Activated T-helper 2 cell treated with anti-CD3 and anti-CD28 coated beads, Interferon-gamma antibody, Interleukin-2, Interleukin-4, amounts not matched to agents 10 μg/mL and 5 μg/mL and 100 μg/mL, durations not matched to agents 14 hours and 24 hours and 36 hours (primary cell): ENCODE measurements at places on chromosomes 6 and 20.

GRCh38 chr20:57545927-57546662 is 14.8 kb upstream of the PCK1 start:
- no peak for DNase-seq
- peaks cover 9% of the 10 kb centered on the region for H3K27me3 ChIP-seq
- H3K4me3 ChIP-seq, result no peak overlapping the region
- H3K27ac ChIP-seq, result no peak overlapping the region
- H3K36me3 ChIP-seq, result no peaks in the 10 kb centered on the region
- peaks cover 2% of the 10 kb centered on the region for H3K4me1 ChIP-seq

- H3K36me3 ChIP-seq, result no peaks in the 10 kb centered on the region
- H3K4me1 ChIP-seq, result no peaks in the 10 kb centered on the region
- H3K27me3 ChIP-seq, result no peaks in the 10 kb centered on the region
- DNase-seq, result no peak
Observed at GRCh38 chr20:19048995-19049501, 163.4 kb upstream of the SLC24A3 start.

- H3K4me3 ChIP-seq, result no peak overlapping the region
- DNase-seq, result no peak
- H3K36me3 ChIP-seq, result no peaks in the 10 kb centered on the region
Observed at GRCh38 chr20:20205141-20205861, 153.0 kb downstream of the CFAP61 start.

DNA sequence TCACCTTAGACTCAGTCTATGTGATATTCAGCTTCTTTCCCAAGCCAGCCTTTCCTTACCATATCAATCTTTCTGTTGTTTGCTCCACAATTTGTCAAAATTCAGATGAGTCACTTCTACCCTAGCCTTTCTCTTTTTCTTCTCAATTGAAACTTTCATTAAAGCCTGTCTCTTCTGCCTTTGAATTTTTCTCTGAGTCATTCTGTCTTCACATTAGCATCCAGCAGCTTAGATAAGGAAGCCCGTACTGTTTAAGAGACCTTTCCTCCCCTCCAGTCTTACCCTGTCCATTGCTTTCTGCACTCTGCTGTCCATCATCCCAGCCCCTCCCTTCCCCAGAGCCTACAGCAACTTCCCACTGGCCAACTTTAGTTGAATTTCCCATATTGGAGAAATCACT is 34.9 kb upstream of the RALGAPA2 start:
- peaks cover 1% of the 10 kb centered on the region for H3K27me3 ChIP-seq
- H3K4me3 ChIP-seq, result no peak overlapping the region
- H3K4me1 ChIP-seq, result no peaks in the 10 kb centered on the region
- no peak overlapping the region for H3K27ac ChIP-seq
- DNase-seq, result no peak

- DNase-seq, result no peak
- H3K36me3 ChIP-seq, result peaks cover 11% of the 10 kb centered on the region
- H3K27me3 ChIP-seq, result peaks cover 3% of the 10 kb centered on the region
- H3K4me3 ChIP-seq, result no peak overlapping the region
Observed at GRCh38 chr6:131568726-131569125, 4.3 kb upstream of the ARG1 start.

- no peak for DNase-seq
- peaks cover 14% of the 10 kb centered on the region for H3K4me1 ChIP-seq
- no peak overlapping the region for H3K4me3 ChIP-seq
- H3K27me3 ChIP-seq, result no peaks in the 10 kb centered on the region
- H3K27ac ChIP-seq, result no peak overlapping the region
Observed at GRCh38 chr6:52522655-52523054, 54.2 kb downstream of the TRAM2 start.

DNA sequence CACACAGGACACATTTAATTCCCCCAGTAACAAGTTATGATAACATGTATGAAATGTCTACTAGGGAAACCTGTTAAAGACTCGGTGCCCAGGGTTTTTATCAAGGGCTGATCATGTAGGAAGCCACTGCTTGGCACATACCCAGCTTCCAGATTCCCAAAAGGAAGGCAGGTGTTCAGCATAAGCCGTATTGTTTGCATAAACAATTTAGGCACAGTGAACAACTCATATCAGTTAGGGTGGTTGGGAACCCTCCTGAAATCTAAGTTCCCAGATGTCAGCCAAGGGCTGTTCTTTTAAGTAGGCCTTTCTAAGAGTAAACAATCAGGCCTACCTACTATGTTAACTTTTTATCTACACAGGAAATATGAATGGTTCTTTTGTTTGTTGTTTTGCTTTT is 74.1 kb downstream of the ASXL1 start:
- DNase-seq, result no peak
- no peaks in the 10 kb centered on the region for H3K27me3 ChIP-seq
- H3K4me3 ChIP-seq, result no peak overlapping the region
- H3K4me1 ChIP-seq, result no peaks in the 10 kb centered on the region

- no peaks in the 10 kb centered on the region for H3K27me3 ChIP-seq
- peak overlapping the region; percentile 64 for H3K27ac ChIP-seq
- DNase-seq, result no peak
- H3K4me3 ChIP-seq, result no peak overlapping the region
- H3K4me1 ChIP-seq, result peaks cover 32% of the 10 kb centered on the region
Observed at GRCh38 chr20:10352934-10353824, 80.8 kb downstream of the MKKS start.

GRCh38 chr6:125481056-125481455 is 179.3 kb upstream of the HDDC2 start:
- no peaks in the 10 kb centered on the region for H3K36me3 ChIP-seq
- H3K27me3 ChIP-seq, result no peaks in the 10 kb centered on the region
- H3K4me3 ChIP-seq, result no peak overlapping the region
- no peaks in the 10 kb centered on the region for H3K4me1 ChIP-seq

DNA sequence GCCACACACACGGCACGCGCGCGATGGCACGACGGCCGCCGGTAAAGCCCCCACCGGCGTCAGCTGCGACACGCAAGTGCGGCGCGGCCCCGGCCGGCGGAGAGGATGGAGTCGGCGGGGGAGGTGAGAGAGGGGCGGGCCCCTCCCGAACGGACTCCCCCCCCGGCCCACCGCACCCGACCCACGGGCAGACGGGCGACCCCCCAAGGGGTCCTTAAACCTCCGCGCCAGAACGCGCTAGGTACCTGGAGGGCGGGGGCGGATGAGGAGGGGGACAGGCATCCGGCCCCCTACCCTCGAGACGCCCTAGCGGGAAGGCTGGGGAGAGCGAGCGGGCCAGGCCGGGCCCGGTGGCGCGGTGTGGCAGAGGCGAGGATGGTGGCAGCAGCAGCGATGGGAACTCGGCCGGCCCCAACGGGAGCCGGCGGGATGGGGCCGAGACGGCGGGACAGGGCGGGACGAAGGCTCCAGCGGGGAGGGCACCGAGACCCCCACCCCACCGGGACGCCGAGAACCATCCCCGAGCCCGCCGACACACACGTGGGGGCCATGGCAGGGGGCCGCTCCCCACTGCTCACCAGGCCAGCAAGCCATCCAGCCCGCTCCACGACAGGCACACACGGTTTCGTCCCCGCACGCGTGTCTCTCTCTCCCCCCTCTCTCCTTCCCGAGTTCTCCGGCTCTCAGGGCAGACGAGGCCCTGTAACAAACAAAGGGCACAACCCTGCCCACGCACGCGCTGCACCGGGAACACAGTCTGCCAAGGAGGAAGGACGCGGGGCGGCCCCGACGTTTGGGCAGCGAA is 1515.4 kb upstream of the DEFB115 start:
- no peaks in the 10 kb centered on the region for H3K4me1 ChIP-seq
- H3K4me3 ChIP-seq, result no peak overlapping the region
- peaks cover 5% of the 10 kb centered on the region for H3K36me3 ChIP-seq
- no peak overlapping the region for H3K27ac ChIP-seq

DNA sequence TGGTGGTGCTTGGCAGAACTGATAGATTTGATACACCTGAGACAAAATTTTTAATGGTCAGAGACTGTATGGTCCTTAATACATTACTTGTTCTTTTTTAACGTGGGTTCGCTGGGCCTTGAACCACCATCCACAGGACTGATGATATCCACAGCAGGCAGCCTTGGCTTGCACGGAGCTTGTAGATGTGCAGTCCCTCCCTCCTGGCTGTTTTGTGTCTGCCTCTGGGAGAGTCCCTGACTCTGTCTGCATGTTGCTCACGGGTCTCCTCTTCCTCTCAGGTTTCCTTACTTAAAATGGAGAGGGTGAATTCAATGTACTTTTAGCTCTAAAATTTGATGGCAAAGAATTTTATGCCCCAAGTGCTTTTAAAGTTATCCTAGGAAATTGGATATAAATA is 17.5 kb downstream of the KIF25 start:
- H3K27me3 ChIP-seq, result no peaks in the 10 kb centered on the region
- no peak overlapping the region for H3K27ac ChIP-seq

- H3K27me3 ChIP-seq, result peaks cover 29% of the 10 kb centered on the region
- H3K4me3 ChIP-seq, result no peak overlapping the region
- no peak overlapping the region for H3K27ac ChIP-seq
- H3K4me1 ChIP-seq, result peaks cover 10% of the 10 kb centered on the region
- DNase-seq, result no peak
Observed at GRCh38 chr20:18284805-18285533, 3.4 kb upstream of the ZNF133 start.

GRCh38 chr6:116144605-116145004 is 18.7 kb upstream of the COL10A1 start:
- DNase-seq, result no peak
- H3K27ac ChIP-seq, result no peak overlapping the region
- H3K4me3 ChIP-seq, result no peak overlapping the region

- no peak for DNase-seq
- no peak overlapping the region for H3K4me3 ChIP-seq
- no peak overlapping the region for H3K27ac ChIP-seq
- H3K36me3 ChIP-seq, result peaks cover 56% of the 10 kb centered on the region
- H3K4me1 ChIP-seq, result peaks cover 22% of the 10 kb centered on the region
Observed at GRCh38 chr20:2972126-2972525, 71.3 kb upstream of the GNRH2 start.

- DNase-seq, result no peak
- H3K4me1 ChIP-seq, result no peaks in the 10 kb centered on the region
- no peaks in the 10 kb centered on the region for H3K27me3 ChIP-seq
- H3K36me3 ChIP-seq, result no peaks in the 10 kb centered on the region
- no peak overlapping the region for H3K27ac ChIP-seq
Observed at GRCh38 chr6:76774781-76775384, 688.4 kb downstream of the HTR1B start.

GRCh38 chr6:31114541-31114878 is at the start of gene PSORS1C1:
Gene PSORS1C1, plus strand, starts transcription at chr6:31114800. Its CDS starts 14,833 bp downstream, at chr6:31129633.
- H3K4me3 ChIP-seq, result no peak within 1 kb of the TSS
- H3K27ac ChIP-seq, result no peak within 1 kb of the TSS
- no peak for DNase-seq

DNA sequence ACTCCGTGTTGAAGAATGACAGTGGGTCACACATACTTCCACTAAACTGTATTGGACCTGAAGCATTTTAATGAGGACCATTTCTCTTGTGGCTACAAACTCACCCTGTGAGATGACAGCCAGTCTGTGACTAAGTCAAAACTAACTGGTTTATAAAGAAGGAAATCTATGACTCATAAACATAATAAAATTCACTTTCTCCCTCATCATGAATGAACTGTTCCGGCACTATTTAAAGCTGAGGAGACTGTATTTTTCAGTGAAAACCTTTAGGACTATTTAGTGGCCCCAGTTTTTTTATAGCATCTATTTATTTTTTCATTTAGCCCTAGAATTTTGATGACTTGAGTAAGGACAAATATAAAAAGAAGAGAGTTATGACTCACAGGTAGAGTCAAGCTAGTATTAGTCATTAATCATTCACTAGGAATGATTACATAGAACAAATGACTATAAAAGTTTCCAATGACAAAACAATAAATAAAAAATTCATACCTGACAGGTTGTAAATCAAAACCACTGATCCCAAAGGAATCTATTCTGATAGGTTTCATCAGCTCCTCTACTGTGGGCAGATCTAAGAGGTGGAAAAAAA is 34.2 kb downstream of the CEP162 start:
- peaks cover 39% of the 10 kb centered on the region for H3K36me3 ChIP-seq
- no peaks in the 10 kb centered on the region for H3K27me3 ChIP-seq
- no peak overlapping the region for H3K27ac ChIP-seq
- no peaks in the 10 kb centered on the region for H3K4me1 ChIP-seq
- no peak for DNase-seq

GRCh38 chr6:39194466-39194865 is 34.8 kb downstream of the KCNK5 start:
- no peaks in the 10 kb centered on the region for H3K27me3 ChIP-seq
- H3K4me3 ChIP-seq, result no peak overlapping the region
- peaks cover 38% of the 10 kb centered on the region for H3K4me1 ChIP-seq
- H3K27ac ChIP-seq, result no peak overlapping the region

GRCh38 chr6:144007478-144008119 is 460 bp downstream of the PLAGL1 start:
- no peak for DNase-seq
- peak overlapping the region; percentile 63 for H3K4me3 ChIP-seq
- peaks cover 7% of the 10 kb centered on the region for H3K36me3 ChIP-seq
- peaks cover 8% of the 10 kb centered on the region for H3K4me1 ChIP-seq
- peaks cover 40% of the 10 kb centered on the region for H3K27me3 ChIP-seq

DNA sequence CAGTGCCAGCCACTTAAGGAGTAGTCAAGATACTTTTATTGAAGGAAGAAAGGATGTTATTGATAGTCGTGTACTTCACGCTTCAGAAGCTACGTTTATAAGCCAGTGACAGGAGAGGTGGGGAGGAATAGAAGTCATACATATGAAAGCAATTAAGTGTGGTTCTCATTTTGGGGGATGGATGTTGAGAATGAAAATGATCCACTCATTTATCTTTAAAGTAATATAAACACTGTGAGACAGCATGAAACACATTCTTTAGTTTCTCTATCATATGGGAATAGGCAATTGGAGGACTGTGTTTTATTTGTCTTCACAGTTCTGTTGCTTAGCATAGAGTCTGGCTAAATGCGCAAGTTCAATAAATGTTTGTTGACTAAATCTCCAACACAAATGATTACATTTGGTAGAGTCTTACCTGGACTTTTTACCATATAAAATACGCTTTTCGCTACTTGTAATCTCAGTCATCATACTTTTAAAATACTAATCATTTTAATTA is 35.2 kb downstream of the AK9 start:
- H3K4me1 ChIP-seq, result no peaks in the 10 kb centered on the region
- H3K27me3 ChIP-seq, result peaks cover 2% of the 10 kb centered on the region
- no peak overlapping the region for H3K27ac ChIP-seq
- DNase-seq, result no peak
- H3K4me3 ChIP-seq, result no peak overlapping the region

- H3K4me3 ChIP-seq, result no peak overlapping the region
- peaks cover 4% of the 10 kb centered on the region for H3K4me1 ChIP-seq
- peaks cover 12% of the 10 kb centered on the region for H3K27me3 ChIP-seq
- H3K36me3 ChIP-seq, result no peaks in the 10 kb centered on the region
- H3K27ac ChIP-seq, result no peak overlapping the region
Observed at GRCh38 chr20:37669773-37670236, 24.0 kb upstream of the CTNNBL1 start.

DNA sequence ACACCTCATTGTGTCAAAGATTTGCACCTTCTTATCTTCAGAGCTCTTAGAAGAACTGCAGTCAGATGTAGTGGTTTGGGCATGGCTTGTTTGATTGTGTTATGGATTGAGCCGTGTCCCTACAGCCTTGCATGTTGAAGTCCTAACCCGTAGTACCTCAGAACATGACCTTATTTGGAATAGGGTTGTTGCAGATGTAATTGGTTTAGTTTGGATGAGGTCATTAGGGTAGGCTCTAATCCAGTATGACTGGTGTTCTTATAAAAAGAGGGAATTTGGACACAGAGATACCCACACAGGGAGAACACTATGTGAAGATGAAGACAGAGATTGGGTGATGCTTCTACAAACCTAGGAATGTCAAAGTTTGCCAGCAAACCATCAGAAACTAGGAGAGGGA is 35.4 kb upstream of the PHACTR2 start:
- no peaks in the 10 kb centered on the region for H3K27me3 ChIP-seq
- DNase-seq, result no peak
- H3K4me1 ChIP-seq, result peaks cover 10% of the 10 kb centered on the region

GRCh38 chr6:116223355-116223754 is 30.5 kb downstream of the TSPYL4 start:
- H3K36me3 ChIP-seq, result no peaks in the 10 kb centered on the region
- no peak overlapping the region for H3K27ac ChIP-seq
- no peak for DNase-seq
- no peak overlapping the region for H3K4me3 ChIP-seq
